Fibroblast of skin of right biceps (primary cell): ENCODE measurements at places on chromosomes 4 and X.

- peak; percentile 29 for DNase-seq
Observed at GRCh38 chr4:15042529-15043167, 40.4 kb downstream of the CPEB2 start.

DNA sequence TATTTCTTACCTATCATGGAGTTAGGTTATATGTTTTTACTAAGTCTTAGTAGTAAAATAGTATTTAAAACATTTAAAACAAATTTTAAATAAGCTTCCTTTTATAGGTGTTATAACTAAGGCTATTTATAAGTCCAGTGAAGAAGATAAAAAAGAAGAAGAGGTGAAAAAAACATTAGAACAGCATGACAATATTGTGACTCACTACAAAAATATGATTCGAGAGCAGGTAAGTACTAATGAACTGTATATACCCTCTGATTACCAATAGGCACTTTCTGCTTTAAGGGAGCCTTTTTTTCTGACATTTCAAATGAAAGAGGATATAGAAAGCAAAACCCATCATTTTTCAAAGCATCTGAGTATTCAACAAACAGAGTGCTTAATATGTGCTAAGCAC lies 76.6 kb downstream of the USO1 start:
- DNase-seq, result peak; percentile 52

DNA sequence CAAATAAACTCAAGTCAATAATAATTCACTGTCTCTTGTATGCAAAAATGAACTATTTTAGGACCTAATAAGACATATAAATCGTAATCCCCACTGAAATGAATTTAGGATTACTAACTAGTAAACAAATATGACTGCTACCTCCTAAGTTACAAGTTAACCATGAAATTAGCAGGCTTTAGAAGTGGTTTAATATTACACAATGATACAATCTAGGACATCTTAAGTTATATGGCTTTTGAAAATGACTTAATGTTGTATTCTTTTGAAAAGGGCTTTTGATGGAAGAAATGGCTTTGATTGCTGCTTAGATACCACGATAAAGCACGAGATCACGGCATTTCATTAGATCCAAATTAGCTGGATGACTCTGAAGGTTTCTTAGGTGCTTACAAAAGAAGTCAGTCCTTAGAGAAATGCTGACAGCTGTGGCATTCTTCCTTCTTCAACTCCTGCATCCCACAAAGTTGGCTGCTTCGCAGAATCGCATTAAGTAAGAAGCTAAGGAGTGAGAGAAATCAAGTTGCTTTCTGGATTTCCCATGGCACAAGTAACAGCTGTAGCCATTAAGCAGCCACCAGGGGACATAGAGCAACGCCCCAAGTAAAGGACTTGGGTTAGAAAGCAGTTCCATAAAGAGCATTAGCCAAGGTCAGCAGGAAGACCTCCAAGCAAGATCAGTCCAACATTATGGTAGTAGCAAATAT lies 6.9 kb downstream of the SLC10A7 start:
- DNase-seq, result no peak

- no peak for DNase-seq
Observed at GRCh38 chrX:11764602-11765067, 6.6 kb downstream of the MSL3 start.
